Stimulated activated naive CD8-positive, alpha-beta T cell treated with anti-CD3 and anti-CD28 coated beads, Interleukin-15, amount 100 ng/mL, for 72 hours (primary cell): ENCODE measurements at places on chromosomes 16 and 17.

- DNase-seq = no peak
Measured at GRCh38 chr16:55991843-55992242, 116.7 kb upstream of the CES5A start.

- DNase-seq = no peak
Measured at GRCh38 chr17:12553625-12554024, 112.1 kb upstream of the MYOCD start.

DNA sequence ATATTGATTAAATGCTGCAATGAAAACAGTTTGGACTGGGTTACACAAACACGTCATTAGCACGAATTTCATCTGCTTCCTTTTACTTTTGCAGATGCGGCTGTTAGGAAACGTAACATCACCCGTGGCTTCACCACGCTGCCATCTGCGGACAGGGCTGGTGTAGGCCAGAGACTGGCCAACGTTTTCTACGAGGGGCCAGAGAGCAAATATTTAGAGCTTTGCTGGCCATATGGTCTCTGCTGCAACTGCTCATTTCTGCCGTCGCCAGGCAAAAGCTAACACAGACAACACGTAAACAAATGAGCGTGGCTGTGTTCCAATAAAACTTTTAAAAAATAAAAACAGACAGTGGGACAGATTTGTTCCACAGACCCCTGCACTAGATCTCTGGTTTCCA lies 96.6 kb downstream of the ENGASE start:
- no peak for DNase-seq

GRCh38 chr16:5874899-5875298 lies 777.3 kb upstream of the EEF2KMT start:
- DNase-seq = no peak

DNA sequence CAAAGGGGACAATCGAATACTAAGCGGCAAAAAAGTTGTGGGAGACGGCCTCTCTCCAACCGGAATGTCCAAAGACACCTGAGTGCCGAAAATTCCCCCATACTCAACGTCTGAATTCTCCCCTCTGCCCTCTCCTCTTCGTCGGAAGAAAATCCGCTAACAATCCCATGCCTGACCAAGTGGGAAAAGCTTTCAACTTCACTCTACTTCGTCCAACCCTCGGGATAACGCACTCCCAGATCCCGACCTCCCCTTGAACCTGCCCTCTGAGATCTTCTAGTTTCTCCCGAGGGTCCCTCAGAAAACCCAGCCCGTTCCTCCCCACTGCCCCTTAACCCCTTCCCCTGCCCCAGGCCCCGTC lies 961 bp downstream of the AMFR start:
- DNase-seq = no peak

- DNase-seq = no peak
Measured at GRCh38 chr17:81884968-81885367, 6.4 kb downstream of the ALYREF start.

GRCh38 chr16:1310832-1311200 lies 1.4 kb downstream of the UBE2I start:
- peak; percentile 30 for DNase-seq
